Globus pallidus (tissue), 1 donor: ENCODE measurements at places on chromosomes 7 and 10.

DNA sequence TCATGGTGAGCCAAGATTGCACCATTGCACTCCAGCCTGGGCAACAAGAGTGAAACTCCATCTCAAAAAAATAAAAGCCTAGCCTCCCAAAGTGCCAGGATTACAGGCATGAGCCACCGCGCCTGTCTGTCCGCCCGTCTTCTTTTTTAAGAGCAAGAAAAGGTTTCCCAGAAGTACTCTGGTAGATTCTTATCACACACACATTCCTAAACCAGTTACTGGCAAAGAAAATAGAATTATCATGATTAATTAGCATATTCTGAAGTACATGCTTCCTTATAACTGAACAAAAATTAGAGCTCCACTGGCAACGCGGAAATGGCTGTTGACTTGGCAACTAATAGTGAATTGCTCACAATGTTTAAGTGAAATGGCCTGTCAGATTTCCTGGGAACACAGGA is 87.0 kb downstream of the ADK start:
- DNase-seq, result no peak

DNA sequence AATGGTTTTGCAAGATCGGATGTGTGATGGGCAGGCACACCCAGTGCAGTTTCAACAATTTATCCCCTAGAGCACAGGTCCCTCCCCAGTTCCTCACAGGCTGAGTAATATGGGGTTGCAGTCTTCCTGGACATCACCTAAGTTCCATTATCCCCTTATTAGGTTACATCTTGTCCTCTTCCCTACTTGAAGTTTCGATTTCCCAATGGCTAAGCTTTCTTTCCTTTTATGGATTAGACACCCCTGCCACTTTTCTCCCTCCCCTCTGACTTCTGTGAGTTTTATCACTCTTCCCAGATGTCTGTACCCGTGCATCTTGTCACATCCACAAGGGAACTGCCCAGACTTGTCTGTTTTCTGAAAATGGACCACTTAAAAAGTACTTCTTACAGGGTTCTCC is 2.4 kb upstream of the NIPSNAP2 start:
- DNase-seq, result no peak

- no peak for DNase-seq
Measured at GRCh38 chr7:131327049-131327625, 539 bp upstream of the MKLN1 start.

- DNase-seq, result no peak
Measured at GRCh38 chr10:35819011-35819410, 176.9 kb upstream of the FZD8 start.

GRCh38 chr7:22725585-22725984 is 1.4 kb upstream of the IL6 start:
- no peak for DNase-seq

DNA sequence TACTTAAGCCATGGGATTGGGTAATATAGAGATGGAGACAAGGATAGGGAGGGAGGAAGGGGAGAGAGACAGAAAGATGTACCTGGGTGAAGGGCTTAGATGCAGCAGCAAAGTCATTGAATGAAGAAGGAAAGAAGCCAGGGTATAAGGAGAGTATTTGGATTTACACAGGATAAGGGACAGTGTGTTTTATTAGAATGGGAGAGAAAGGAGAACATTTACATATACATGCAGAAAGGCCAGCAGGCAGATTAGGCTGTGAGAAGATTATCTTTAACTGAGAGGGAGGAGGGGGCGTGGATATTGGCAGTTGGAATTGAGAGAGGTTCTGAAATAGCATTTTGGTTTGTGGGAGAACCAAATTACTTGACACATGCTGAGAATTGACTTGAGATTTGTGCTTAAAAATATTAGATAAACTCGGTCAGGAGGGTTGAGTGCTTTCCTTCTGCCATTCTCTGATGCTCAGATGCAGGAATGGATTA is 161.5 kb upstream of the ZNF804B start:
- no peak for DNase-seq

- no peak for DNase-seq
Measured at GRCh38 chr10:46528171-46528671, 28.2 kb downstream of the GPRIN2 start.

GRCh38 chr10:29160150-29160617 is 128.7 kb upstream of the LYZL1 start:
- DNase-seq, result no peak

- no peak for DNase-seq
Measured at GRCh38 chr10:100825325-100825875, 80.0 kb downstream of the PAX2 start.

- peak; percentile 94 for DNase-seq
Measured at GRCh38 chr10:59906417-59907202, at the start of gene CCDC6. Gene CCDC6 (minus strand): TSS chr10:59906556. CDS start chr10:59906424, 132 bp downstream.

DNA sequence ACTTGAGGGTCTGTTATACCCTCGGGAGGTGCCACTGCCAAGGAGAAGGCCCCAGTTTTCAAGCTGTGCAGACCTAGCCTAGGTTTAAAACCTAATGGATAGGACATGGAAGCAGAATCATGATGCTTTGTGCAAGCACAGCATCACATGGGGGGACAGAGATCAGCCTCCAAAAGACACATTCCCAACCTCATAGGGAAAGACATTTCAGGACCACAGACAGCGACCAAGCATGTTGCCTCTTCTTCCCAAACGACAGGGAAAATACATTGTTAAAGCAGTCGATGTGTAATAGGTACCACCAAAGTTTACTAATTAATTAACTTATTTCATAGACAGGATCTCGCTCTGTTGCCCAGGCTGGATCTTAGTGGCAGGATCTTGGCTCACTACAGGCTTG is 573.9 kb downstream of the TCERG1L start:
- no peak for DNase-seq

DNA sequence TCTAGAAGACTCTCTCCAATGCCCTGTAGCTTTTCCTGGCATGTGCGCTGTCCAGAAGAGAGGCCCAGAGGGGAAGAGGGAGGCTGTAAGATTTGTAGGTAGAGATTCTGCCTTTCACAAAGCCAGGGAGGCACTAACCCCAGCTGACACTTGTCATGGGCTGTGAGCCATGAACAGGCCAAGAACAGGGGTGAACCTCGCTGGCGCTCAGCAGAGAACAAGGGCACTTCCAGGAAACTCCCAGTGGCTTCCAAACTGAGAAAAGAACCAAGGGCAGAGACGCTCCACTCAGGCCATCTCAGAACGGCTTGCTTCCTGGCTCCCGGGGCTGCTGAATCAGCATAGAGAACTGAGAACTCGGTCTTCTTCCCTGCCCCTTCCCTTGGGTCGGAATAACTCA is 257.8 kb upstream of the ZNF32 start:
- DNase-seq, result no peak

GRCh38 chr7:38245409-38245977 is 27.9 kb downstream of the TARP start:
- DNase-seq, result no peak

DNA sequence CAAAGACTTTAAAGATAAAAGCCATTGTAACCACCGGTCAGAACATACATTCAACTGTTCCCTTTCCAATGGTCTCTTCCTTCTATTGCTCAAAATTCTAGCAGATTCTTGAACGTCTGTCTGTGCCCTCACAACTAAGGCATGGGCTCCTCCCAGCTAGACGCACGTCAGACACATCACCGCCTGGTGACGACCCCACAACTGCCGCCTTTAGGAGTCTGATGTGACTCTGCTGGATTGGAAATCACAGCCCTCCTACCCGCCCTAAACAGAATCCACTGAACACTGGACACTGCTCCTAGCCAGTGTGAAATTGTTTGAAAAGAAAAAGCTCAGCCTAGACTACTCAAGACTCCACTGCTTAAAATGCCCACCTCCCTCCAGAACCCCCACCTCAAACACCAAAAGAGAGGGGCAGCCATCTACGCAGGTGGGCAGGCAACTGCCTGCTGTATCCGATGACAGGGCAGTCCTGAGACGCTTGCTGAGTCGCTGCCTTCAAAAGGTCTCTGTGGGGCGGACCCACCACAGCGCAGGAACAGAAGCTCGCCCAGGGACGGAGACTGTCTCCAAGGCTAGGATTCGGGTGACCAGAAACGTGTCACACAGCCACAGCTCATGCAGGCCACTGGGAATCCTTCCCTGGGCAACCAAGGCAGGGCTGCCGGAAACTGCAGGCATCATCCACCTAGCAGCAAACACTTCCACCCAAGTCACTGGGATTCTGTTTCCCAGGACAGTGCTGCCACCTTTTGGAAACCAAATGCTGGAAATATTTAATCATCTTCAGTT is 34.7 kb downstream of the GSDME start:
- no peak for DNase-seq

DNA sequence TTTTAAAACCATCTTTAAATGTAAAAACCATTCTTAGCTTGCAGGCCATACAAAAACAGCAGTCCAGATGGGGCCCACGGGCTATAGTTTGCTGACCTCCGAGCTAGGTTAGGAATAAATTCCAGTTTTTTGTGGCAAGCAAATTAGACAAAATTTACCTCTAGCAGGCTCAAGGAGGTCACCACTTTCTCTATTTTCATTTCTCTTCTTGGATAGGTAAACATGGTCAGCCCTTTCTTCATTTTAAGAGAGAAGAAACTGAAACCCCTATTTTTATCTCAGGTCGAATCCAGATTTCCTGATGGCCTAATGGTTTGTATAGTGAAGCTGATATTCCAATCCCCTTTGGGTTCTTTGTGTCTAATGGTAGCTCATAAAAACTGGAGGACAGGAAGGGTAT is 10.7 kb downstream of the IKZF5 start:
- no peak for DNase-seq

DNA sequence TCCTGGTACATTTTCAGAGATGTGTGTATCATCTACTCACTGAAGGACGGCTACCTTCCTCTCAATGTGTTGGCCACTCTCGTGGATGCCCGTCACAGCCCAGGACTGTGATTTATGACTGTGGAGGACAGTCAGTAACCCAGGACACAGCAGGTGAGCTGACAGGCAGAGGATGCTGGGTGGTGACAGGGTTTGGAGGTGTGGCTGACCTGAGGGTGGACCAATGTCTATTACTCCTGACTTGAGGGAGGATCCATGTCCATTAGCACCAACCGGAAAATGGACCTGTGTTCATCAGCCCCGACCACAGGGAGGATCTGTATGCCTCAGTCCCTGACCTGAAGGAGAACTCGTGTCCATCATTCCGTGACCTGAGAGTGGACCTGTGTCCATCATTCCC is 96.1 kb downstream of the ADCY1 start:
- no peak for DNase-seq

- no peak for DNase-seq
Measured at GRCh38 chr7:46752881-46753366, 829.0 kb downstream of the TNS3 start.

DNA sequence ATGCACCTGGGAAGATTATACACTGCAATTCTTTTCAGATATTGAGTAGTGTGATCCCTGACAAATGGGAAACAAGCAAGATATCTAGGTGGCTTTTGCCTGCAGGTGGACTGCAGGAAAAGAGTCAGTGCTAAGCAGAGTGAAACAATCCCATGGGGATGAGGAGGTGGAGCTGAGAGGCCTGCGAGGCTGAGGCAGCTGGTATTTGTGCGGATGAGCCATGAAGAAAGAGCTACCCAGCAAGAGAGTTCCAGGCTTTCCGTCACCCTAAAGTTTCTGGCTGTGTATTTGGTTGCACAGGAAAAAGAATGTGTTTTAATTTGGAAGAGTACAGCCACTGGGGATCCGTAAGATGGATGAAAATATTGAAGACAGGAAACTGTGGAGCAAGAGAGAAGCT is 714.1 kb upstream of the COBL start:
- no peak for DNase-seq

GRCh38 chr10:89829887-89830269 is 128.5 kb downstream of the KIF20B start:
- DNase-seq, result peak; percentile 34

DNA sequence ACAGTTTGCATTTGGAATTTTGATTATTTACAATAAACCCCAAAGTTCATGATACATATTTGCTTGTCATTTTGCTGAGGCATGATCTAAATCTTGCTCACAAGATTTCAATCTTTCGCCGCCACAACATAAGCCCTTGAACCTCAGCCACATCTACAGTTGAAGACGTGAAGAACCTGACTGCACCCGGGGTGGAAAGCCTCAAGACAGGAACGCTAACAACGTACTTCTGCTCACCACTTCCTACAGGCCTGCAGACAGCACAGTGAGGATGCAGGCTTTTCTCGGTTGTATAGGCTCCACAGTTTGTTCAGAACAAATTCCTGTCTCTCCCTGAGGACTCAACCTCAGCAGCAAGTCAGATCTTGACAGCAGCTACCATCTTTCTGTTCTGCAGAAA is 393.8 kb upstream of the PRKCQ start:
- no peak for DNase-seq

GRCh38 chr10:11832042-11832441 is 8.9 kb downstream of the PROSER2 start:
- DNase-seq, result no peak

GRCh38 chr10:91198781-91199180 is 21.7 kb upstream of the PCGF5 start:
- DNase-seq, result no peak

- no peak for DNase-seq
Measured at GRCh38 chr10:68202960-68203353, 29.0 kb downstream of the ATOH7 start.

- DNase-seq, result no peak
Measured at GRCh38 chr7:132395361-132395760, 180.9 kb downstream of the PLXNA4 start.
